ENCODE measurements at places on chromosomes 16 and 17.

GRCh38 chr17:47727704-47728036 is 5.4 kb upstream of the TBX21 start:
- peak; percentile 16 for DNase-seq

DNA sequence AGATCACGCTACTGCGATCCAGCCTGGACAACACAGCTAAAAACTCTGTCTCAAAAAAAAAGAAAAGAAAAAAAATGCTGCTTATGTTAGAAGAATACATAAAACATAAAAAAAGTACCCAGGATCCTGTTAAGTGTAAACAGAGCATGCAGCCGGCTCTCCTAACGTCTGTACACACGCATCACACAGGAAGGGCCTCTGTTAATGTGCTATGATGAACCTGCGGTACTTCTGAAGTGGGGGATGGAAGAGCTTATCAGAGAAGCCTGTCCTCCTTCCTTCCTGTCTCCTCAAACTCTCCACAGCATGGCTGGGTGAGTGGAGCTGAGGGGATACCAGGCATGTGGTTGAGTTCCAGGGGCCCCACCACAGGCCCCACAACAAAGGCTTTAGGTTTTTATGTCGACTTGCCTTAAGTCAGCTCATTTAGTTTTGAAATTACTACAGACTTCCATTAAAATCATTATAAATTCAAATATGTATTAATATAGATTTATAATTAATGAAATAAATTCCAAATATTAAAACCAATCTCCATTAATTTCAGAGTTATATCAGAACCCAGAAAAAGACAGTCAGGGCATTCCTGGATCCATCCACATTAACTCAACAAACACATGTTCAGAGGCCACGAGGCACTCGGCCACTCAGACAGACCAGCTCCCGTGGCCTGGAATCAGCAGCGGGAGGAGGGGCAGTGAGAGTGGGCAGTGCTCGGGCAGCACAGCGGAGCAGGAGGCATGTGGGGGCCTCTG is 11.7 kb downstream of the CCDC57 start:
- DNase-seq = no peak

DNA sequence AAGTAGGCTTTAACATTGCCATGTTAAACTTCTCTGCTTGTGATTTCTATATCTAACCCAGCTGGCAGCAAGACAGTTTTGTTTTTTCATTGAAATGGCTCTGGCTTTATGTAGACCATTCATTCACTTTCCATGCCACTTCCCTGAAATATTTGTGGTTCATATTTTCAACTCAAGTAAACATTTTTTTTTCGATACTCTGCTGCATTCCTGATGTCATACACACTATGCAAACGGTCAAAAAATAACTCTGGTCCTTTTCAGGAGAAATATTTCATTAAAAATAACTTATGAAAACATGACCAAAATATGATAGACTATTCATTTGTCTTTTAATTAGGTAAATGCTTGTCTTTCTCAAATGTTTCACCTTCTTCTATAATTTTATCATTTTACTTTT is 116.3 kb downstream of the USP22 start:
- DNase-seq = no peak

GRCh38 chr17:79176792-79177601 is 102.4 kb downstream of the ENGASE start:
- no peak for DNase-seq

- DNase-seq = no peak
These were observed 827.6 kb upstream of the CA10 start for GRCh38 chr17:52986056-52986662.

DNA sequence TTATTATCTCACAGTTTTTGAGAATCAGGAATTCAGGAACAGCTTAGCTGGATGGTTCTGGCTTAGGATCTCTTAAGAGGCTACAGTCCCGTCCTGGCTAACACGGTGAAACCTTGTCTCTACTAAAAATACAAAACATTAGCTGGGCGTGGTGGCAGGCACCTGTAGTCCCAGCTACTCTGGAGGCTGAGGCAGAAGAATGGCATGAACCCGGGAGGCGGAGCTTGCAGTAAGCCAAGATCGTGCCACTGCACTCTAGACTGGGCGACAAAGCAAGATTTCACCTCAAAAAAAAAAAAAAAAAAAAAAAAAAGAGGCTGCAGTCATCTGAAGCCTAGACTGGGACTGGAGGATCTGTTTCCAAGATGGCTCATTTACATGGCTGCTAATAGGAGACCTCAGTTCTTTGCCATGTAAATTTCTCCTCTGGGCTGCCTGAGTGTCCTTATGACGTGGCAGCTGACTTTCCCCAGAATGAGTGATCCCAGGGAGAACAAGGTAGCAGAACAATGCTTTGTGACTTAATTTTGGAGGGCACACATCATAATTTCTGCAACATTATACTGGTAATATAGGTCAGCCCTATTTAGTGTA is 95.8 kb upstream of the CORO6 start:
- DNase-seq = no peak

DNA sequence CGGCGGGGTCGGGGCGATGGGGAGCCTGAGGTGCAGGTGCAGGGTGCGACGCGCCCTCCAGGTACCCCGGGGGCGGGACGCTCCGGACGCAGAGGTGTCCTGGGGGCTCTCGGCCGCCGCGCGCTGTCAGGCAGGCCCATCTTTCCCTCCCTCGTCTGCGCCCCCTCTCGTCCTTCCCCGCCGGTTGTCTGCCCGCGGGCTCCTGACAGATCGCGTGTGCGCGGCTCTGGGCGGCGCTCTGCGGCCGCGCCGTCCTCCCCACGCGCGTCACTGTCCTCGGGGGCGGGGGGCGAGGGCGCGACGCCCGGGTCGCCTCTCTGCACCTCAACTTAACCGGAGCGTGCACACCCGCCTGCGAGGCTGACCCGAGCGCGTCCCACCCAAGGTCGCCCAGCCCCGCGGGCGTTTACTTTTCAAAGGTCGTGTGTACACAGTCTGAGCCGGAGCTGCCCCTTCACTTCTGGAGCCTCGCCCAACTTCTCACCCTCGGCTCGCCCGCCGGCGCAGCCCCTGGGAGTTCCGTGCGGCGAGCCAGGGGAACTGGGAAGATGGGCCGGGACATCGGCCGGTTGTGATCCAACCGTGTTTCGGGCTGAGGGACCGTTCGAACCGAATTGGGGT is 512 bp downstream of the AKAP1 start:
- peak; percentile 77 for DNase-seq

GRCh38 chr16:5549802-5550201 is 452.2 kb upstream of the EEF2KMT start:
- no peak for DNase-seq

- no peak for DNase-seq
These were observed 1.8 kb upstream of the CBFA2T3 start for GRCh38 chr16:88978608-88979346.

DNA sequence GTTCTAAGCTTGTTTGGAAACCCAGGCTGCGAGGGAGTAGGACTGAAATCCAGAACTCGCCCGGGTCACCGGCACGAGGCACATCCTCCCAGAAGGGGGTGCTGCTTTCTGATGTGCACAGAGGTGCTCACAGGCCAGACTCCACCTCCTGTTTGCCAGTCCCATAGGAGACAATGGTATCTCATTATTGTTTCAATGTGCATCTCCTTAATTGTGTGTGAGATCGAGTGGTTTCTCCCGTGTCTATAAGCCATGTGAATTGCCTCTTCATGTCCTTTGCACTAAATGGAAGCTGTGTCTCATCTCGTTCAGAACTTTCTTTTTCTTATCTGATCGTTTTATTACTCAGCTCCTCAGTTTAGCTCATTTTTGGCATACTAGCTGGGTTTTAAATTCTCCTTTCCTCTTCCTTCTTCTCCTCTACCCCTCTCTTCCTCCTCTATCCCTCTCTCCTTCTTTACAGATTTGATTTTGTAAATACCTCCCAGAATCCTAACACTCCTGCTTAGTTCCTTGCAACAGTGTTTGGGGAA is 32.1 kb upstream of the PRKCB start:
- DNase-seq = peak; percentile 70

GRCh38 chr17:82055023-82055964 is 3.6 kb downstream of the GPS1 start:
- DNase-seq = no peak

- no peak for DNase-seq
These were observed 19.0 kb downstream of the CCDC57 start for GRCh38 chr17:82193520-82194220.

DNA sequence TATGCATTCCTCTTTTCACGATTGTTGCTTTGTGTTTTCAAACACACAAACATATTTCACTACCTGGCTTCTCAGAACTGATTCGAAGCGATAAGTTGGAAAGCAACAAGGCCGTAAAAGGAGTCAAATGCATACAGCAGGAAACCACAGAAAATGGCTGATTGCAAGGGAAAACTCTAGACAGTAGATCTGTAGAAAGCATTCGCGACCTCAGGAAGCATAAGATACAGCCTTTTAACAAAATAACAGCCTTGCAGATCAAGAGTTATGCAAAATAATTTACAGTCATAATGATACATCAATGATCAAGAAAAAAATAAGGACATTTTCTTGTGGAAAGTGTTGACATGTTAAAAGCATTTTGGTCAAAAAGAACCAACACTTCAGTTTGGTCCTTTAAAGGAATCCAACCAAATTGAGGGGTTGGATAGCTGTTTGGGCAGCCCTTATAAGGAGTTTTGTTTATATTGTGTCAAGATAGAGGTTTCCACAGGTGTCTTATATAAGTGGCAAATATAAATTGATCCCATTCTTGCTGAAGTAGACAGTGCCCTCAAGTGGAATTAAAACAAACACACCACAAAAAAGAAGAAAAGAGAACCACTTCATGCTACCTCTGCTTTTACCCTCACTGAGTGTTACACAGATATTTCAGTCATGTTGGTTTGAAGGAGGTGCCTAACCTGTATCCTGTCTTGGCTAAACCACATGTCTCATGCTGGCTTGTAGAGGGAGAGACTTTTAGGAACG is 5.5 kb downstream of the CYLD start:
- DNase-seq = no peak

DNA sequence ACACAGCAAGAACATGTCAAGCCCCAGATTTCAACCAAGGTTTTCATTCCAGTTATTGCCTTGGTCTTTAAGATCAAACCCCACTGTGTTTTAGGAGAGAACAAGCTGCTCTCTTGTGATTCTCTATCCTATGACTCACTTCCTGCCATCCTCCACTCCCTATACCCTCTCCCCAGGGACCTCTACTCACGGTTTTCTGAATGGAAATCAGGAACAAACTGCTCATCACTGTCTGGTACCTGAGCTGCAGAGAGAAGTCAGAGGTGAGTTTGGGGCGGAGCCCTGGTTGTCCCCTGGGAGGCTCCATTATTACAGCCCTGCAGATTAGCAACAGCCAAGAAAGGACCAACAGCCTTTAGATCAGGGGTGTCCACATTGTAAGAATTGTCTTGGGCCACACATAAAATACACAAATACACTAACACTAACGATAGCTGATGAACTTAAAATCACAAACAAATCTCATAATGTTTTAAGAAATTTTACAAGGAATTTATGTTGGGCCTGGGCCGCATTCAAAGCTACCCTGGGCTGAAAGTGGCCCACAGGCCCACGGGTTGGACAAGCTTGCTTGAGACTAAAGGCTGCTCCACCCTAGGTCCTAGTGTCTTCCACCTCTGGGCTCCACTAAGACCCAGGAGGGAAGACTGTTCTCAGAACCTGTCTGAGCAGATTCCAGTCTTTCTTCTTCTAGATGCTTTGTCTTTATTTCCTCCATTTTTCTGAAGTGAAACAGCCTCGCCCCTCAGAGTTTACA is 9.7 kb downstream of the ETV4 start:
- DNase-seq = no peak

DNA sequence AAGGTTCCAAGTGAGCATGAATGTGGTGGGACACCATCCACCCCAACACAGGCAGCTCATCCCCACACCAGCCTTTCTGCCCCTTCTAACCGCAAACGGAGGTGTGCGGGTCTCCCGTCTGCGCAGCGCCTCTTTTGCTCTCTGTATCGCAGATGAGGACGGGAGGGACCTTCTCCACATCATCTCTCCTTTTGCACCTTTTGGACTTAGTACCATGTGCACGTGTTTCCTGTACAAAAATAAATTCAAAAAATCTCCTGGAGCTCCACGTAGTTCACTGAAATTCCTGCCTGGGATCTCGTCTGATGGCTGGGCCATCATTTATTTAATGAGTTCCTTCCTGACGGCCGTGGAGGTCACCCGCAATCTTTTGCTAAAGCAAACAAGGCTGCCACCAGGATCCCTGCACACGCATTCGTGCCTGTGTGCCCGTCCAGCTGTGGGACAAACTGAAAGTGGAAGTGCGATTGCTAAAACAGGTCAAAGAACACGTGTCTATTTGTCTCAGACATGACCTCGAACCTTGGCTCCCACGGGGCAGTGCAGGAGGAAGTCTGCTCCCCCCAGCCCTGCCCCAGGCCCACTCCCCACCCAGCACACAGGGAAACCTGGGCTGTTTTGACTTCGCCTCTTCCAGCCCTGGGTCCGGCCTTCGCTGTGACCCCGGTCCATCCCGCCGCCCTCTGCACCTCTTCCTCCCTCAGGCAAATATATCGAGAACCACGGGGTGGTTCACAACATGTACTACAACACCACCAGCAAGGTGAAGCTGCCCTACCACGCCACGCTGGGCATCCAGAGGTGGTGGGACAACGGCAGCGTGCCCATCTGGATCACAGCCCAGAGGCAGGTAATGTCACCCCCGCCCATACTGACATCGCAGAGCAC is 2.3 kb downstream of the ENPP7 start:
- no peak for DNase-seq

GRCh38 chr17:66165537-66166123 is 26.3 kb downstream of the CEP112 start:
- DNase-seq = no peak

Measured in lower lobe of right lung (tissue), 2 donors.